ENCODE measurements at places on chromosomes 1 and 21. TPM values are rescaled to one million over a fixed set of nuclear protein-coding genes. Genes with fewer than 3 reads are reported as not detected.

The C1QTNF12 gene
- total RNA-seq, result 1.6 TPM

The TP73 gene
- not detected for total RNA-seq

The LCE1E gene
- not detected for total RNA-seq

The MTMR11 gene
- 22.9 TPM for total RNA-seq

The NBPF3 gene
- 6.6 TPM for total RNA-seq

The HSD3B2 gene
- not detected for total RNA-seq

All from mononuclear cell (primary cell).